ENCODE measurements at places on chromosomes 5 and 9. TPM values are rescaled to one million over a fixed set of nuclear protein-coding genes. Genes with fewer than 3 reads are reported as not detected.

Gene ANKS6
- total RNA-seq: 55.2 TPM

Gene HCN1
- total RNA-seq: 2.4 TPM

Gene LRRC19
- total RNA-seq: not detected

Gene PCDHGA2
- total RNA-seq: 1.4 TPM

Gene SET
- total RNA-seq: 795 TPM
